SHP77 treated with DMSO at 0.1 percent for 48 hours (cell line): ENCODE measurements at places on chromosomes 2 and 18.

- DNase-seq = no peak
These were observed 92.7 kb upstream of the SNTG2 start for GRCh38 chr2:857937-858336.

- DNase-seq = no peak
These were observed 39.6 kb upstream of the FAM136A start for GRCh38 chr2:70341477-70341765.

- DNase-seq = no peak
These were observed at the start of gene ARHGAP15 for GRCh38 chr2:143128681-143129580. TSS of gene ARHGAP15 (plus strand) at chr2:143129419.

GRCh38 chr2:173299764-173300163 is 54.9 kb upstream of the CDCA7 start:
- no peak for DNase-seq
